ENCODE measurements at places on chromosomes 5 and 9. TPM values are rescaled to one million over a fixed set of nuclear protein-coding genes. Genes with fewer than 3 reads are reported as not detected.

The ADRA1B gene
- 12.2 TPM for total RNA-seq

The PRDM9 gene
- not detected for total RNA-seq

The DPYSL3 gene
- total RNA-seq = 15.3 TPM

The GFPT2 gene
- 86.6 TPM for total RNA-seq

The DBH gene
- not detected for total RNA-seq

The SPRY4 gene
- 34.7 TPM for total RNA-seq

The NUTM2F gene
- not detected for total RNA-seq

The LRRC14B gene
- total RNA-seq = not detected

The LPAR1 gene
- 25.9 TPM for total RNA-seq

The PDE8B gene
- 3.1 TPM for total RNA-seq

The TMEM215 gene
- not detected for total RNA-seq

The PPP3R2 gene
- total RNA-seq = not detected

The SPATA31D4 gene
- not detected for total RNA-seq

The FBP1 gene
- 56.1 TPM for total RNA-seq

The ASTN2 gene
- total RNA-seq = 5.0 TPM

Data from Peyer's patch (tissue), 4 donors.